Upper lobe of right lung (tissue), 1 donor: ENCODE measurements at places on chromosomes 2 and 18.

GRCh38 chr18:47484068-47484467, 232.6 kb upstream of the SKOR2 start:
- no peak for DNase-seq

DNA sequence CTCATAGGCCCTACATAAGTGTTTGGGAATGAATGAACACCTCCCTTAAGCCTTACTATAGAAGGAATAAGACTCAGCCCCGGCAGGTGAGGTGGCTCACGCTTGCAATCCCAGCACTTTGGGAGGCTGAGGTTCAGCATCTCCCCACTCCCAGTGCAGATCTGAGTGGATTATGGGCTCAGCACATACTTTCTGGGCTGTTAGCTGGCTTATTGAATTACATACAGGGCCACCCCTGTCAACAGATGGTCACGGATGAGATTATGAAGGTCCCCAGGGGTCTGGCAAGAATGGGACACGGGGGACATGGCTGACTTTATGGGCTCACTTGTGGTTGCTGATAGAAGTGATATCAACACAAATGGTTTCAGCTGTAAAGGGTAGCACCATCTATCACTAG, 322.3 kb downstream of the TSN start:
- no peak for DNase-seq

DNA sequence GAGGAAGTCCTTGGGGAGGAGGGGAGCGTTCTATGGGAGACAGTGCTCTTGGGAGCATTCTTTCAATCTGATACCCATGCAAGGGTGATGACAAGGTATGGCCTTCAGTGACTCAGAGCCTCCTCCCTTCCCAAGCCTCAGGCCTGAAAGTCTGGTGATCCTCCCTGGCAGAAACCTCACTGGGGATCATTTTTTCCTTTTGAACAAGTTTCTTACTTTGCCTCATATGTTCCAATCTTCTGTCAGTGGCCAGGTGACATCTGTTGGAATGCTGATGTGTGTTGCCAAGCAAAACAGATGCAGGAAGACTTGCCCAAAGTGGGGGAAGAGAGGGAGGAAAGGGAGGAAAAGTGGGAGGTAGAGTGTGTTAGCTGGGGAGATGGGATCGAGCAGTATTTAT, 224.8 kb downstream of the NEDD4L start:
- DNase-seq: no peak

DNA sequence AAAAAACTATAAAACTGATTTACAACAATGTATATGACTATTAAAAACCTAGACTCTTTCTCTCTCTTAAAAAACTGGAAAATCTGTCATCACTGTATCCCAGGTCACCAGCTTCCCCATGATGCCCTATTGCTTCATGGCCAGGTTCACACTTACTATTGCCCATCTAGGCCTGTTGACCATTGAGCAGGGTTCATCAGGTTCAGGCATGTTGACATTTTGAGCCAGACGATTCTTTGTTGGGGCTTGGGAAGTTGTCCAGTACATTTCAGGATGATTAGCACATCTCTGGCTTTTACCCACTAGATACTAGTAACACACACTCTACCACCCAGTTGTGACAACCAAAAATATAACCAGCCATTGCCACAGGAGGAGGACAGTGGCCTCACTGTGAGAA, 26.9 kb upstream of the RAB27B start:
- DNase-seq: no peak

- no peak for DNase-seq
Measured at GRCh38 chr18:12031181-12031580, 49.9 kb downstream of the IMPA2 start.

GRCh38 chr18:63320975-63321265, 1.4 kb upstream of the BCL2 start:
- no peak for DNase-seq

DNA sequence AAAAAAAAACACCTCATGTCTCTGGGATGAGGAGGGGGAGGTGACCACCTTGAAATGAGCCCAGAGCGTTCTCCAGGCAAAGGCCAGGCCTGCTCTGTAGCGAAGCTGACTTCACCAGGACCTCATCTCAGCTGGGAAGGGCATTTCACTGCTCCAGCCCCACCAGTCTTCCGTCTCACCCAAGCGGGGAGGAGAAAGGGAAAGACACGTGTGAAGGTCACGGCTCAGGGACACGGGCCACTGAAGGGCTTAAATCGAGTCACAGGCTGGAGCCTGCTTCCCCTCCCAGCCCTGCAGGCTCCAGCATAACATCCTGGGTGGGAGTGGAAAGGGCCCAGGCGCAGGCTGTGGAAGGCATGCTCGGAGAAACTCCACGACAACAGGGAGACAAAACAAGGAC, 18.1 kb downstream of the THAP4 start:
- no peak for DNase-seq

DNA sequence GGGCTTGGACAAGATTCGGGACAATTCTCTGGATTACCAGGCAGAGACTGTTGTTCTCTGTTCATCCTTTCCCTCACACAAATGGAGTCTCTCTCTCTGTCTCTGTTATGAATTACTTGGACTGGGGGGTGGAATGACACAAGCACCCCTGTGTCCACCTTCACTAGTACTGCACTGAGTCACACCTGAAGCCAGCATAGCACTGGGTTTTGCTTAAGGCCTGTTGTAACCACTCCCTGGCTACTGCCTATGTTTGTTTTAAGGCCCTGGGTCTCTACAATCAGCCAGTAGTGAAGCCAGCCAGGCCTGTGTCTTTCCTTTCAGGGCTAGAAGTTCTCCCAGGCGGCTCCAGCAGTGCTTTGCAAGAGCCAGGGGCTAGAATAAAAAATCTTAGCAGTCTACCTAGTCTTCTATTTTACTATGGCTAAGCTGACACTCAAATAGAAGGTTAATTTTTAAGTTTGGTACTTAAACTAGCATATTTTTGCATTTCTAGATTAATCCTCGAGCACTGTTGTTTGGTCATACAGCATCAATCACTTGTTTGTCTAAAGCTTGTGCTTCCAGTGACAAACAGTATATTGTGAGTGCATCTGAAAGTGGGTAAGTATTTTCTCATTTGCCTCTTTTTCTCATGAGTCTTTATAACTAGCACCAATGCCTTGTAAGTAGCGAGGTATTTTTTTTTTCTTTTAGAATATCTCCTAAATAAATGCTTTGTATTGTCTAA, 27.8 kb downstream of the WDR7 start:
- DNase-seq: no peak

GRCh38 chr2:166334805-166335204, 40.9 kb downstream of the SCN9A start:
- no peak for DNase-seq

DNA sequence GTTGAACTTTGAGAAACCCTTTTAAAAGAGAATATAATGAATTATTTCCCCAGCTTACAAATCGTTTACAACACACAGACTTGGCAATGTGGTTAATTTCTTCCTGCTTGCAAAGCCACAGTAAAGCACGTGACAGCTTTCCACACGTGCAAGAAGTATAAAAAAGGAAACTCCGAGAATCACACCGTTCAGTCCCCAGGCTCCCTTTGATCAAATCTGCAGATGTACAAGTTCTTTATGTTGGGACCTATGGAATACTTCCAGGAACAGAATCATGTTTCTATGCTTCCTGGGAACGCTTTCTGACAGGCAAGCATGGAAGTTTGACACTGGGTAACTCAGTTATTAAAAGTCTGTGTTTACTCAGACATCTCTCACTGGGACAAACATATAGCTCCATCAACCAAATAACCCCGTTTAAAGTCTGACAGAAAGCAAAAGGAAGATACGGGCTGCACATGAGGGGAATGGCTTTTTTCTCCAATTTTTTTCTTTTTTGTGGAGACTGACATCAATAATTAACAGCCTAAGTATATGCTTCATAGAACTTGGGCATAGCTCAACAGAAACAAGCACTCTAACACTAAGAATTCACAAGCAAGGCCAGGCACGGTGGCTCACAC, 134.8 kb downstream of the EIPR1 start:
- DNase-seq: no peak

GRCh38 chr2:3427272-3427671, 47.8 kb downstream of the TRAPPC12 start:
- DNase-seq: no peak

GRCh38 chr2:31384351-31384750, 30.2 kb downstream of the XDH start:
- DNase-seq: no peak

DNA sequence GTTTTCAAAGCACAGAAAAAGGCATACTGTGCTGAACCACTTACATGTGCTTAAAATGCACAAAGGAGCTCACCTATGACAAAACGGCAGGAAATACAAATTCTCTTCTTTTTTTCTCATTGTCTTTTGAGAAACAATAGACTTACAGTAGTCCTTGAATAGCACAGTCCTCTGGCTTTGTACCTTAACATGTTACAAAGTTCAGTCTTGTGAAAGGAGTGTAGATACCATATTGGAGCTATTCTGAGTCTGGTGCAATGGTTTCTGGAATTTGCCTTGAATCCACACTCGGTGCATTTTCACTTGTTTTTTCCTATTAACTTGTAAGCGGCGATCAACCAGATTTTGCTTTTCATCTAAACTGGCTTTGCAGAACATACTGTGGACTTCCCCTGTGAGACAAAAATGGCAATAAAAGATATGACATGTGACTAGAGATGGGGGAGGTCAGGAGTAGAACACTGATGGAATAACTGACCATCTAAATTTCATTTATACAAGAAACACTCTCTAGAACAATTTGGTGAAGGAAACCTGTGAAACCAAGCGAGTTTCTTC, 109.7 kb downstream of the METTL8 start:
- DNase-seq: no peak

GRCh38 chr2:73053316-73054114, 18.0 kb downstream of the SFXN5 start:
- no peak for DNase-seq

DNA sequence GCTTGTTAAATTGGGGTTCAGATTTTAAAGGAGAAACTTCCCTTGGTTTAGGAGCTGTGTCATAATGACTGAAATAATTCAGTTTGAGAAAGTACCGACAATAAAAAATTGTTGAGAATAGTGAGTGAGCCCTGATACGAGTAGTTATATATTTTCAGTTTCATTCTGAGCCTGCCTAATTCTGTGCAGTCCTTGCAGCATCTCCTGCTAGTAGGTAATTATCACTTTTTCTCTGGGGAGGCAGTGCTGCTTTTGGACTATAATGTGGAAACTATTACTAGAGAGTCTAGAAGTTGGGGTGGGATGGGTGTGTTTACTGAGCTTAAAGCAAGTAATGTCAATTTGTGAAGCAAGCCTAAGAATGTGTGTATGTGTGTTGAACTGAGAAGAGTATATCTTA, 21.7 kb downstream of the ZNF638 start:
- no peak for DNase-seq

DNA sequence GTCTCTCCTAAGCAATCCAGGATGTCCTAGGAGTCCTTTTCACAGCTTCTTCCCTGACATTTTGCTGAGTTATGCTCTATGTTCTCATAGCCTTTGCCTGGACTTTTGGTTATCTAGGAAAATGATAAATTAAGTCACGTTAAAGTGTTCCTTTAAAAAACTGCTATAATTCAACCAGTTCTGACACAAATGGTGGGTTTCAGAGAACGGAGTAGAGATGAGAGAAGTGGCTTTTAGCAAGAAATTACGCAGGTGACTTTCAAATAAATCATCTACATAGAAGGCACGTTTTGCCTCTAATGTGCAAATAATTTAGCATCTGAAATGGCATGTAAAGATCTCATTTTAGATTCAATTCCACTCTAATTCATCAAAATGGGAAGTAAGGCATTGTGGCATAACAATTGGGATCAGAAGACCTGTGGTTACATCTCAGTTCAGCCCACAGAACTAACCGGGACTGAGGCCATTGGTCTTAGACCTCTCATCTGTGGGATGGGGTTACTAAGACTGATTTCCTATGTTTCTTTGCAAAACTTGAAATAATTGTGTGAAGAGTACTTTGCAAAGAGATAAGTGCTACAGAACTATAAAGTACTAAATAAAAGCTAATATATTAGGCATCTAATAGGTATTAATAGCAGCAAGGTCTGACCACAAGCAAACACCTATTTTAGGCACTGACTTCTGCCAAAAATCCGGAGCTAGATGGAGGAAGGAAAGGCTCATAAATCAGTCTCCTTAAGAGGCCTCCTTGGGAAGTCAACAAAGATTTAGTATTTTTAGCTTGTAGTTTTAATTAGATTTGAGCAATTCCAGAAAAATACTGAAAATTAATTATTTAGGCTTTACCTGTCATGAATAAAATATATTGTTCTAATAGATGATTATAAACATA, 211.4 kb downstream of the PIEZO2 start:
- no peak for DNase-seq

DNA sequence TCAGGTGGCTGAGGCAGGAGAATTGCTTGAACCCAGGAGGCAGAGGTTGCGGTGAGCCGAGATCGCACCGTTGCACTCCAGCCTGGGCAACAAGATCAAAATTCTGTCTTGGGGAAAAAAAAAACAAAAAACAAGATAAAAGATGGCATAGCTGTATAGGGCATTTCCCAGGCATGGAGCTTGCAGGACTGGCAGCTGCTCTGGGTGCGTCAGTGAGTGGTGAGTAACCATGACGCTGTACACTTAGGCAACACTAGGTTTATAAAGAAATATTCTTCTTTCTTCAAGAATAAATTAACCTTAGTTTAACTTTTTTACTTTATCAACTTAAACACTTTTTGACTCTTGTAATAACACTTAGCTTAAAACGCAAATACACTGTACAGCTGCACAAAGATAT, 15.4 kb downstream of the TGOLN2 start:
- DNase-seq: no peak

GRCh38 chr18:58635891-58636290, 7.0 kb upstream of the ALPK2 start:
- no peak for DNase-seq

DNA sequence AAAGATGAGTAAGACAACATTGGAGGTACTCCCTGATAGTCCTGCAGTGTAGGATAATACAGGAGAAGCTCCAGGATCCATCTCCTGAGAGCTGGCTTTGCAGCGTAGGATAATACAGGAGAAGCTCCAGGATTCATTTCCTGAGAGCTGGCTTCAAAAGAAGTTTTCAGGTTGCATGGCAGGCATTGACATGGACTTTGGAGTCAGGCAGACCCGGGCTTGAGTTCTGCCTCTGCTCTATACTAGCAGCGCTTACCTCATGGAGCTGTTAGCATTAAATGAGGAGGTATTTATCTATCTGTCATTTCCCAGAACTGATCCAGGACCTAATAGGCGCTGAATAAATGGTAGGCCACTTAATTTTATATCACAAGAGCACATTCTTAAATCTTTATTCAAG, 97.8 kb downstream of the FMNL2 start:
- no peak for DNase-seq

- no peak for DNase-seq
Measured at GRCh38 chr18:26705757-26706156, 157.4 kb upstream of the KCTD1 start.

DNA sequence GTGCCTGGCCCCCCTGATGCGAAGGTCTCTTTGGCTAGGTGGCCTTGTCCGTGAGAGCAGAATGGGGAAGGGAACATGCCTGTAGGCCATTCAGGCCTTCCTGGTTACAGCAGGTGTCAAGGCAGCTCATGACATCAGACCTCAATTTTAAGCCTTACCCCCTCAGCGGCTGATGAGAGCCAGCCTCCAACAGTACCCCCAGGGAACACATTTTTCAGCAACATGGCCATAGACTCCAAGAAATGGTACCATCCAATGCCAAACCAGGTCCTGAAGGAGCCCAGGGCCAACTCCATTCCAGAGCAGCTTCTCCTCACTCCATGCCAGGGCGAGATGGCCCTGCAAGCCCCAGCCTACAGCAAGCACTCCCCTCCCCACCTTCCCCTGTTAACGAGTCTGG, 199.2 kb downstream of the SMAD2 start:
- no peak for DNase-seq

- no peak for DNase-seq
Measured at GRCh38 chr2:11368059-11368572, 23.7 kb upstream of the ROCK2 start.

- peak; percentile 84 for DNase-seq
Measured at GRCh38 chr2:118970396-118971135, 28.6 kb downstream of the MARCO start.
